Spleen (tissue), 13 donors: ENCODE measurements at places on chromosomes 16 and 17.

DNA sequence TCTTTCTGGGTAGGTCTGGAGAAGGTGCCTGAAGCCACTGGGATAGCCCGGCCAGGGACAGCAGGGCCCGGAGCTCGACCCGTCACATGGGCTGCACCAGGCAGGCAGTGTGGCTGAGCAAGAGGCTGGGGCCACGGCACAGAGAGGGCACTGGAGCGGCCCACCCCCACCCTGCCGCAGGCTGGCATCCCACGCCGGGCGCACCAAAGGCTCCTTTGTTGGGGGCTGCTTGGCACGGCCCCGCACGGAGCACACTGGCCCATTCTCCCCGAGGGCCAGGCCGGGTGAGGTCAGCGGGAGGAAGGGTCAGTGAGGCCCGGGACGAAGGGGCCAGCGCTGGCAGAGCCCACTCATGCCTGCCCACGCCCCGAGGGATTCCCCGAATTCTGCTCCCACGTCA lies 36.5 kb upstream of the PVALEF start:
- no peak for DNase-seq

DNA sequence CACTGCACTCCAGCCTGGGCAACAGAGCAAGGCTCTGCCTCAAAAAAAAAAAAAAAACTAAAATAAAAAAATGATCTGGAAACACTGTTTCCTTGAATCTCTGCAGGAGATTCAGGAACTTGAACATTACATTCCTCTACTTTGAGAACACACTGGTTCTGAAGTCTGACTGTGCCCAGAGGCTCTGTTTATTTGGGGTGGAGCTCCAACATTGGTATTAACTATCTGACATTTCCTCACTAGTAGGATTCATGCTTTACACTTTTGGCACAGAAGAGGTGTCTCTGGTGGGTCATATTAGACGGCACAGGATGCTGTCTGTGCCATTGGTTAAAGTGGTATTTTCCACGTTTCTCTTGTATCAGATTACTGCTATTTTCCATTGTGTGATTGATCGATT lies 10.4 kb downstream of the SULT1A2 start:
- DNase-seq, result no peak

DNA sequence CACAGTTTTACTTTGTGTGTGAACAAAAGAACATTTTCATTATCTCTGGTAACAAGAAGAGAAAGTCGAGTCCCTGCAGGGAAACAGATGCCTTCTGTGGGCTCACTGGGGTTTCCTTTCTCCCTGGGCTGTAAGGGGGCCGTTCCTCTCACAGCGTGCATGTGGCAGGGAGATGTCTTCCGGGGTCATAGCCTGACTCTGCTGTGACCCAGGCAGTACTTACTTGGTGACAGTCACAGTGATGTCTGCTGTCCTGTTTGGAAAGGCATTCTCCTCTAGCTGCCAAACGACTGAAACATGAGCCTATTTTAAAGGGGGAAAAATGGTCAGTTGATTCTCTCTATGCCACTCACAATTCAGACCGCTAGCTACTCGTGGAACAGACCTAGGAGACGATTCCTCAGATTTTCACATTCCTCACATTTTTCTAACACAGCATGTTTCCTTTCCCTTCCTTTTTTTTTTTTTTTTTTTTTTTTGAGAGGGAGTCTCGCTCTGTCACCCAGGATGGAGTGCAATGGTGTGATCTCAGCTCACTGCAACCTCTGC lies 7.3 kb downstream of the HASPIN start:
- DNase-seq, result no peak

DNA sequence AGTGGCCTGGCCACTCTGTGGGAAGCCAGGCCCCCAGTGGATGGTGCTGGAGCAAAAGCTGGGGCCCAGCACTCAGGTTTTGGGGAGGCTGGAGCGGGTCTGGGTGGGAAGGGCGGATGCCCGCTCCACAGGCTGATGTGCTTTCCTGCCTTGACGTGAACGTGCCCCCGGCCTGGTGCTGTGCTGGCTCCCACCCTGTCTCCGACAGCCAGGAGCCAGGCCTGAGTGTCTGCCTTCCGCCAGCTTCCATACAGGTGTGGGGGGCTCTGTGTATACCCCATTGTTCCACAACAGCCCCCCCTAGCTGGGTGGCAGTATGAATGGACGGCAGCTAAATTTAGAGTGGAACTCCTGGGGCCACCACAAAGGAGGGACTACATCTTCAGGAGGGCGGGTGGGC lies 20.0 kb downstream of the HIC1 start:
- DNase-seq, result no peak

DNA sequence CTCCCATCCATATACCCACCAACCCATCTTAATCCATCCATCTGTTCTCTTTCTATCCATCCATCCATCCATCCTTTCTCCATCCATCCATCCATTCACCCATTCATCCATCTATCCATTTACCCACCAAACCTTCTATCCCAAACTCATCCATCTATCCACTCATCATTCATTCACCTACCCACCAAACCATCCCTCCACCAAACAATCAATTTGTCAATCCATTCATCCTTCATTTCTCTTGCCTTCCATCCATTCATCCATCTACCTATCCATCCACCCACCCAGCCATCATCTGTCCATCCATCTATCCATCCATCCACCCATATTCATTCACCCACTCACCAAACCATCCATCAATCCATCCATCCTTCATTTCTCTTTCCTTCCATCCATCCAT lies 44.6 kb upstream of the CIBAR2 start:
- no peak for DNase-seq

GRCh38 chr17:59001158-59001814 lies 105.4 kb downstream of the TRIM37 start:
- DNase-seq, result peak; percentile 90

- DNase-seq, result no peak
Measured at GRCh38 chr17:57782062-57782490, 37.0 kb upstream of the CCDC182 start.

DNA sequence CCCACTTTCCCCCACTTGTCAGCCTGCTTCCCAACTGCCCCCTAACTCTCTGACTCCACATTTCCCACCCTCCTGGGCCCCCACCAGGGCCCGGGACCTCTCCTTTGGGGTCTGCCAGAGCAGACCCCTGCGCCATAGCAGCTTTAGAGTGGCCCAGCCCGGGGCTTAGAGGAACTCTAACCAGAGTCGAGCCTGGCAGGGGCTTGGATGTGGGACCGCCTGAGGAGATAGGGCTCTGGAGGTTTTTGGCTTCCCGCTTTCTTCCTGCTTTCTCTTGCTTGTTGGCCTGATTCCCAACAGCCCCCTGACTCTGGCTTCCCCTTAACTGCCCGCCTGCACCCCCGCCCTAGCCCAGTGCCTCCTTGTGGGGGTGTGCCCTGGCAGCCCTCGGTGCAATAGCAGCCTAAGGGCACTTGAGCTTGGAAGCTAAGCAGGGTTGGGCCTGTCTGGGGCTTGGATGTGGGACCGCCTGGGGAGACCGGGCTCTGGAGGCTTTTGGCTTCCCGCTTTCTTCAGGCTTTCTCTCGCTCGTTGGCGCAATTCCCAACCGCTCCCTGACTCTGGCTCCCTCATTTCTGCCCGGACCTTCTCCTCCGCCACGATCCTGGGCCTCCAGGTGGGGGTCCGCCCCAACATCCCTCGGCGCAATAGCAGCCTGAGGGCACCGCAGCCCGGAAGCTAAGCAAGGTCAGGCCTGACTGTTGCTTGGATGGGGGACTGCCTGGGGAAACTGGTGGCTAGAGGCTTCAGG lies 2292.0 kb downstream of the TP53TG3F start:
- DNase-seq, result peak; percentile 70

- no peak for DNase-seq
Measured at GRCh38 chr17:48503747-48504146, 27.1 kb downstream of the HOXB1 start.

- no peak for DNase-seq
Measured at GRCh38 chr17:82007495-82008257, 15.0 kb downstream of the CENPX start.

- DNase-seq, result no peak
Measured at GRCh38 chr17:10041287-10041612, 136.2 kb upstream of the RCVRN start.

GRCh38 chr16:25114121-25114520 lies 2.6 kb downstream of the LCMT1 start:
- no peak for DNase-seq

DNA sequence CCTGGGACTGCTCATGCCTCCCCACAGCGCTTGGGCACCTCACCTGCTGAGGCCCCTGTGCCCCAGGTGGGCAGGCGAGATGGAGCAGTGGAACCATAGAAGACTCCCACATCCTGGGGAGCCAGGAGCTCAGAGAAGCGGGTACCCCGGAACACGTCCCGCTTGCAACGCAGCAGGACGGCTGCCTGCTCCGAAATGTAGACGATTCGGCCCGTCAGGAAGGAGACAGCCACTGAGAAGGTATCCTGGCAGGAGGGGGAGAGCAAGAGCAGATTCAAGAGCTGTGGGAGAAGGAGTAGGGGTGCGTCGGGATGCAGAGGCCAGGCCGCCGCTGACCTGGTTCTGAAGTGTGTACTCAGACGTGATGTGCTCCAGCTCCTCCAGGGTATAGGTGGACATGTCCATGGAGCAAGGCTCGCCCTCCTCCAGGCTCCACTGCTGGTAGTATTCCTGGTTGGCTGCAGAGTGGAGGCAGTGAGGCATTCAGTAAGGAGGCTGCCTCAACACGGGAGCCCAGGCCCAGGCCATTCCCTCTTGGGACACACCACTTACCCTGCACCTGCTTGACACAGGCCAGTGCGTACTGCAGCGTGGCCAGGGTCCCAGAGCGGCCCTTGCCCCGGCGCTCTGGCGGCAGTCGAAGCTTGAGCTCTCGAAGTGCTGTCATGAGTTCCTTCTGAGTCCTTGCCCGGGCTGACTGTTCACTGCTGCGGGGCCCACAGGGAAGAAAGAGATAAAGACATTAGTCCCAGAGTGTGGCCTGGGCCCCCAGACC lies 2.6 kb downstream of the PER1 start:
- no peak for DNase-seq

- DNase-seq, result no peak
Measured at GRCh38 chr17:81011951-81012350, 20.3 kb downstream of the CHMP6 start.

DNA sequence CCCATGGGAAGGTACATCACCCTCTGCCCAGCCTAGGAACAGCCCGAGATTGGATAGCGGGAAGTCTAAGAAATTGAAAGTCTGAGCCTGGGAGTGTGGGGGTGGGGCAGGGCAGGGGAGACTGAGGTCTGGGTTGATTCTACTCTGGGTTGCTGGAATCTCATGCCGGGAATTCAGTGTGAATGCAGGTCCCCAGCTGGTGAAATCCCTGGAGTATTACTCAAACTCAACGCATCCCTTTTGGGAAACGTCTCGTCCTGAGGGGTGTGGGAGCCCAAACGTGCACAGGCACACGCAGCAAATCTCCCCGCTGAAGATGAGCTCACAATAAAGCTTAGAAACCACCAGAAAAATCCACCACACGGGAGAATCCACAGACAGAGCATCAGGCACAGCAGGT lies 55.4 kb downstream of the SOCS1 start:
- no peak for DNase-seq

GRCh38 chr17:51365090-51365489 lies 104.7 kb downstream of the UTP18 start:
- DNase-seq, result no peak

GRCh38 chr17:78714534-78714933 lies 67.5 kb downstream of the CYTH1 start:
- DNase-seq, result no peak

DNA sequence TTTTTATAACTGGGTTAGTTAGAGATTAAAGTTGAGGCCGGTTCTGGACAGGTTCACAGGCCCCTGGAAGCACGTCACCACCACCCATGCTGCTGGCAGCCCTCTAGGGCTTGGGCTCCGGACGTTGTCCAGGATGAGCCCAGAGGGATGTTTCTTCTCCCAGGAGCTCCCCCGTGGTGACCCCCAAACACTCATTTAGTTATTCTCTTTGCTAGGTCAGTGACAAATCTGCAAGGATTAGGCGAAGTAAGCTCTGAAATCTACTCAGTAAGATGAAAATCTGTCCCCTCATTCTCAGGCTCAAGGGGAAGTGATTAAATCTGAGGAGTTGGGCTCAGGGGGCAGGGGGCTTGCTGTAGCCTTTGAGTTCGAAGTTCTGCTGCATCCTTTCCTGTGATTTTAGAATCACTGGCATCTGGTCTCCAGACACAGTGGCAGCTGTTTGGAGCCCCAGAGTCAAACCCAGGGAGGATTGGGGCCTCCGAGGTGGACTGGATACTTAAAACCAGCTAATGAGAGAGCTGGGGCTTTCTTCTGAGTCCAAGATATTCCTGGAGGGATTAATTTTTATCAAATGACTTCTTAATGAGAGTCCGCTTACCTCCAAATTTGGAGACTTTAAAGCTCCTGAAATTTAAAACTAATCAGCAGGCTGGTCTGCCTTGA lies 49.2 kb upstream of the HS3ST2 start:
- no peak for DNase-seq

- DNase-seq, result no peak
Measured at GRCh38 chr16:55948230-55948629, 73.1 kb upstream of the CES5A start.

DNA sequence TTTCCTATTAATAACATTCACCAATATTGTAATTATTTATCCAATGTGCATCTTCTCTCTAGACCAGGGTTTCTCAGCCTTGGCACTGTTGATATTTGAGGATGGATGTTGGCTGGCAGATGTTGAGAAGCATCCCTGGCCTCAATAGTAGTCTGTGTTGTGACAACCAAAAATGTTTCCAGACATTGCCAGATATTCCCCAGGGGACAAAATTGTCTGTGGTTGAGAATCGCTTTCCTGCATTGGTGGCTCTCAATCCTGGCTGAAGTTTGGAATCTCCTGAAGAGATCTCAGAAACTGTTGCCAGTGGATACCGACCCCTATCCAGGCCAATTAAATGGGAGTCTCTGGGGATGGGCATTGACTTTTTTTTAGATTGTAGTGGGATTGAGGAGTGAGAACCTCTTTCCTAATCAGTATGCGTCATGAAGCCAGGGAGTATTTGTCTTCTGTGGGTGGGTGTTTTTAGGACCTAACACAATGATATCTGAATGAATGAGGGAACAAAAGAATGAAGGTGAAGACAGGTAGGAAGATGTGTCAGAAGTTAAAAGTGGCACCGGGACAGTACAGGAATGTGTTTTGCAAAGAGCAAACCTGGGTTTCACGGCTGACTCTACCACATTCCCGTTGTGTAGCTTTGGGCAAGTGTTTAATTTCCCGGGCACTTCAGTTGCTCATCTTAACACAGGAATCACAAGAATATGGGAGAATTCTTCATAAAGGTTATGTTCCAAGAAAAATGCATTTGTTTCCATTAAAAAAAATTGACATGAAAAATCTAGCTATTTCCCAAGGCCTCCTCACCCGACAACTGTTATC lies 24.3 kb downstream of the HSD17B2 start:
- DNase-seq, result no peak

- DNase-seq, result peak; percentile 84
Measured at GRCh38 chr17:16915752-16916556, 56.0 kb downstream of the TNFRSF13B start.

- DNase-seq, result peak; percentile 58
Measured at GRCh38 chr17:40539711-40540411, 25.4 kb downstream of the CCR7 start.
